ENCODE measurements at places on chromosomes 12 and 14. TPM values are rescaled to one million over a fixed set of nuclear protein-coding genes. Genes with fewer than 3 reads are reported as not detected.

Gene ASB2
- 29.1 TPM for total RNA-seq

DNA sequence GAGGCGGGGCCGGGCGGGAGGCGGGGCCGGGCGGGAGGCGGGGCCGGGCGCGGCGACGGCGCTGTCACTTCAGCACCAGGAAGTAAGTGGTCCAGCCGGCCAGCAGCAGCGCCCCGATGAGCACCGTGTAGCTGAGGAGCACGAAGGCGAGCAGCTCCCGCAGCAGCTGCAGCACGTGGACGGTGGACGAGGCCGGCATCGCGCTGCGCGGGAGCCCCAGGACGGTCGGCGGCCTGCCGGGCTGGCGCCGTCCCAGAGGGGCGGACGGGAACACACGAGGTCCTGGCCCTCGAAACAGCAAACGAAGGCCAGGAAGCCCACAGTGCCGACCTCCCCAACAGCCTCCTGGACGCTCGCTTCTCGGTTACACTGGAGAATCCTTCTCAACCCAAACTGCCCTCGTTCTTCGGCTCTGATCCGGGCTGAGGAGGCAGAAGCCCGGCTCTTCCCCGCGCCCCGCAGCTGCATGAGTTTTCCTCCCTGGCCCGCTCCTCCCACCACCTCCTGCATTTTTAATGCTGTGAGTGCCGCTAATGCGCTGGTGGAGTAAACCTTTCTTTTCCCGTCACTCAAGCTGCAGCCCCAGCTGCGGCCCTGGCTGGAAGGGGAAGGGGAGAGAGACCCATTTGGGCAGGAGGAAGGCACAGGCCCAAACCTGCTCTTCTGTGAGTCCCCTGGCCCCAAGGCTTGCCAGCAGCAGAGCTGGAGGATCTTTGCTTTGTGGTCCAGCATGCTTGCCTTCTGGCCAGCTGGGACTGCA is 694 bp upstream of the DIABLO start:
- H3K36me3 ChIP-seq, result peaks cover 20% of the 10 kb centered on the region
- peaks cover 30% of the 10 kb centered on the region for H3K4me1 ChIP-seq
- H3K27me3 ChIP-seq, result no peaks in the 10 kb centered on the region
- H3K4me3 ChIP-seq, result peak overlapping the region; percentile 64
- no peak overlapping the region for H3K27ac ChIP-seq

Gene PSMA3
- total RNA-seq, result 408 TPM

GRCh38 chr12:128662101-128662500 is 161.7 kb downstream of the SLC15A4 start:
- H3K36me3 ChIP-seq, result no peaks in the 10 kb centered on the region
- H3K27ac ChIP-seq, result no peak overlapping the region
- peaks cover 2% of the 10 kb centered on the region for H3K27me3 ChIP-seq
- no peak overlapping the region for H3K4me3 ChIP-seq
- H3K4me1 ChIP-seq, result no peaks in the 10 kb centered on the region
- DNase-seq, result no peak

GRCh38 chr12:109027767-109028166 is 6.9 kb upstream of the SVOP start:
- no peaks in the 10 kb centered on the region for H3K4me1 ChIP-seq
- H3K36me3 ChIP-seq, result no peaks in the 10 kb centered on the region
- H3K4me3 ChIP-seq, result no peak overlapping the region
